ENCODE measurements at places on chromosomes 7 and 10. TPM values are rescaled to one million over a fixed set of nuclear protein-coding genes. Genes with fewer than 3 reads are reported as not detected.

Gene HYCC1
- total RNA-seq: 20.2 TPM

Gene CYP2C19
- total RNA-seq: not detected

Gene VGF
- 0.48 TPM for total RNA-seq

Gene SLC13A1
- not detected for total RNA-seq

Gene TFPI2
- 0.86 TPM for total RNA-seq

Gene AGAP6
- total RNA-seq: 16.4 TPM

Gene SMO
- total RNA-seq: 0.08 TPM

Gene AP4M1
- total RNA-seq: 8.2 TPM

Gene HTR5A
- total RNA-seq: not detected

Gene ITGB1
- total RNA-seq: 125 TPM

Gene SPDYE2
- total RNA-seq: not detected

Gene PDGFA
- 11.9 TPM for total RNA-seq

Gene SYCE1
- 0.69 TPM for total RNA-seq

Gene CABCOCO1
- not detected for total RNA-seq

Gene LBX1
- total RNA-seq: not detected

Gene PLEKHS1
- total RNA-seq: not detected

Gene TMEM176A
- total RNA-seq: not detected

Gene HBP1
- total RNA-seq: 21.8 TPM

Gene NDUFB8
- total RNA-seq: 380 TPM

Gene GIMAP1
- total RNA-seq: 5.1 TPM

Gene AKR1D1
- total RNA-seq: not detected

Gene RELN
- total RNA-seq: not detected

Measured in activated T-helper 17 cell treated with anti-CD3 and anti-CD28 coated beads, Interleukin-2, amount 50 U/mL, for 72 hours (primary cell).